ENCODE measurements at places on chromosomes 11 and 22. TPM values are rescaled to one million over a fixed set of nuclear protein-coding genes. Genes with fewer than 3 reads are reported as not detected.

Gene ADAMTS15
- total RNA-seq: 94.9 TPM

Gene RASSF10
- total RNA-seq: not detected

Gene NXPE1
- total RNA-seq: not detected

Gene PDE2A
- total RNA-seq: 5.2 TPM

Gene CADM1
- total RNA-seq: 5.5 TPM

Gene OSBPL5
- 68.8 TPM for total RNA-seq

Gene CCDC15
- 1.3 TPM for total RNA-seq

Gene PATL1
- 13.8 TPM for total RNA-seq

Gene CHADL
- total RNA-seq: 1.1 TPM

Gene IRAG1
- total RNA-seq: 69.0 TPM

Gene SLC22A12
- not detected for total RNA-seq

Gene ANKRD49
- 9.4 TPM for total RNA-seq

Gene HTR3B
- not detected for total RNA-seq

Gene SMIM38
- total RNA-seq: 0.72 TPM

Gene PKP3
- total RNA-seq: 0.56 TPM

Gene POU2AF2
- total RNA-seq: not detected

Gene RFPL2
- total RNA-seq: not detected

Gene HOATZ
- total RNA-seq: not detected

Gene CHST1
- total RNA-seq: 3.6 TPM

Gene TRPM5
- not detected for total RNA-seq

Gene SLC22A6
- not detected for total RNA-seq

Gene HORMAD2
- not detected for total RNA-seq

Gene SGSM1
- total RNA-seq: 0.36 TPM

Gene SLC22A25
- not detected for total RNA-seq

Gene CCDC73
- total RNA-seq: not detected

Gene PNPLA3
- total RNA-seq: 5.5 TPM

Gene PRR33
- total RNA-seq: not detected

Gene SMTNL1
- total RNA-seq: not detected

Gene DNAJB7
- total RNA-seq: not detected

Gene NEFH
- total RNA-seq: 0.53 TPM

Data from smooth muscle cell of the pulmonary artery (primary cell).